ENCODE measurements at places on chromosomes 16 and 17. TPM values are rescaled to one million over a fixed set of nuclear protein-coding genes. Genes with fewer than 3 reads are reported as not detected.

The GRAPL gene
- total RNA-seq, result 0.73 TPM

DNA sequence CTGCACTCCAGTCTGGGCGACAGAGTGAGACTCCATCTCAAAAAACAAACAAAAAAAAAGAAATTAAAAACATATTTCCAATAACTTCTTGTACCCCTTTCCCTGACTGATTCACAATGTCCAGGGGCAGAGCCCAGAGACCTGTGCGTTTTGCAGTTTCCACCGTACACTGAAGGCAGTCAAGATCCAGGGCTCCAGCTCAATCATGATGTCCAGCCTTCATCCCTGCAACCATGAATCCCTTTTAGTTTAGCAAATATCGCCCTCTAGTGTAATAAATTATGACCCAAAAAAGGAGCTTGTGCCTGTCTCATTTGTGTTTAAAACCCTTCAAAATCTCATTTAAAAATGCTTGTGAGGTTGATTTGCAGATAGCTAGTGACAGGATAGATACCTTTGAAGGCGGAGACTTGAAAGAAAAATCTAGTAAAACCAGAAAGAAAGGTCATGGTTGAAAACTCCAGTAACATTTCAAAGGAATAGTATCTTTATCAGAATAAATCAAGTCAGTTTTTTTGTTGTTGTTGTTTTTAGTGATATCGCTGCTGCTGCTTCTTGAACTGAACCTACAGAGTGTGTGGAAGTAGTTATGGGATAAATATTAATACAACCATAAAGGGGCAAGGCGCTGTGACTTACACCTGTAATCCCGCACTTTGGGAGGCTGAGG is 3.7 kb upstream of the ERN1 start:
- no peak overlapping the region for H3K4me3 ChIP-seq
- DNase-seq, result no peak
- H3K36me3 ChIP-seq, result no peaks in the 10 kb centered on the region
- no peak overlapping the region for H3K27ac ChIP-seq
- H3K4me1 ChIP-seq, result no peaks in the 10 kb centered on the region
- no peaks in the 10 kb centered on the region for H3K27me3 ChIP-seq

- DNase-seq, result peak; percentile 76
- no peaks in the 10 kb centered on the region for H3K36me3 ChIP-seq
Measured at GRCh38 chr17:81428948-81429774, 33.9 kb downstream of the BAHCC1 start.

GRCh38 chr17:77746393-77746792 is 212.1 kb upstream of the TNRC6C start:
- H3K36me3 ChIP-seq, result no peaks in the 10 kb centered on the region
- DNase-seq, result no peak
- no peaks in the 10 kb centered on the region for H3K4me1 ChIP-seq
- no peak overlapping the region for H3K27ac ChIP-seq
- no peak overlapping the region for H3K4me3 ChIP-seq

DNA sequence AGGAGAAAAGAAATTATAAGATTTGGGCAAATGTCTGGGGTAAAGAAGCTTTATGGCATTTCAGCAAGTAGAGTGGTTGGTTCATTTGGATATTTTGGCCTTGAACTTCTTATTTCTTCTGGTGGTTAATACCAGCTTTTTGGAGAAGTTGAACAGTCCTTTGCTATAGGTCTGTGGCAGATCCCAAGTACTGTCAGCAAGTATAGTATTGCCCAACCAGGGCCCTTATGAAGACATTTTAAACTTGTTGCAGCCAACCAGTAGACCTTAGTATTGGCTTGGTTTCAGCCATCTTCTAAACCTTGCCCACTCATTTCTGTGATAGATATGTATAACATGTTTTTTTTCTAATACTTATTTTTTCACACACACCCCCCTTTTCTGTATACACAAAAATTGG is 2.2 kb downstream of the SP2 start:
- H3K4me1 ChIP-seq, result peaks cover 31% of the 10 kb centered on the region
- no peak for DNase-seq
- H3K36me3 ChIP-seq, result no peaks in the 10 kb centered on the region
- H3K27ac ChIP-seq, result peak overlapping the region; percentile 100
- H3K27me3 ChIP-seq, result no peaks in the 10 kb centered on the region

DNA sequence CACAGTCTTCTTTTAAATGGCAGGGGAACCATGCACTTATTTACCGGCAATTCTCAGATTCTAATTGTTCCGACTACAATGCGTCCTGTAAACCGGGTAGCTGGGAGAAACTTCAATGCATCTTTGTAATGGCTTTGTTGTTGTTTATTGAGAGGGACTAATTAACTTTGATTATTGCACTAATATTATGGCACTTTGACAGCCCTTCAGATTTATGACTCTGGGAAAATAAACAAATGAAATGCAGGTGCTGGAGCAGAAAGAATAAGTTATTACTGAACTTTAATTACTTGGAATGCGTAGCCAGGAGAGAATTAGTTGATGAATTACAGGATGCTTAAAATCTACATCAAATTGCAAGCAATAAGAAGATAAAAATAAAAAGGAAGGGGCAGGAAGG is 77.0 kb downstream of the WWOX start:
- H3K4me1 ChIP-seq, result no peaks in the 10 kb centered on the region
- no peaks in the 10 kb centered on the region for H3K36me3 ChIP-seq
- DNase-seq, result no peak
- H3K27me3 ChIP-seq, result no peaks in the 10 kb centered on the region

The C16orf89 gene
- total RNA-seq, result 5.1 TPM
